NCI-H1092 treated with DMSO at 0.1 percent for 48 hours (cell line): ENCODE measurements at places on chromosomes 5 and 9.

- DNase-seq, result no peak
Observed at GRCh38 chr5:98065261-98065909, 708.1 kb upstream of the RGMB start.

DNA sequence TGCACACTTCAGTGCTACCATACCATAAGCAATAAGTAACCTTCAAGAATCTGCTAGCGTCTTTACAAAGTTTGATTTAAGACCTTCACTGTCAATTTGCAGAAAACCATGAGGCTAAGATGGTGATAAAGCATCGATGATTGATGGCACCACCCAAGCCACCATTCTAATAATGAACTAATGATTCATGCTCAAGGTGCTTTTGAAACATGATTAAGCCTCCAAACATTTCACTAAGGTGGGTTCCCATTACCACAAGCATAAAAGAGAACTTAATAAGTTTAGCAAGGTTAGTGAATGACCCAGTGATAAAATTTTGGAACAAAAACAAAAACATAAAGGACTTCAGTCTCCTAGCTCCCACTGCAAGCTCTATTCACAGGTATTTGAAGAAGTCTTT is 214.7 kb downstream of the FBXL17 start:
- DNase-seq, result no peak

- no peak for DNase-seq
Observed at GRCh38 chr9:127974769-127975261, 6.0 kb downstream of the EEIG1 start.

- DNase-seq, result no peak
Observed at GRCh38 chr9:82271106-82271561, 282.6 kb downstream of the SPATA31D1 start.

DNA sequence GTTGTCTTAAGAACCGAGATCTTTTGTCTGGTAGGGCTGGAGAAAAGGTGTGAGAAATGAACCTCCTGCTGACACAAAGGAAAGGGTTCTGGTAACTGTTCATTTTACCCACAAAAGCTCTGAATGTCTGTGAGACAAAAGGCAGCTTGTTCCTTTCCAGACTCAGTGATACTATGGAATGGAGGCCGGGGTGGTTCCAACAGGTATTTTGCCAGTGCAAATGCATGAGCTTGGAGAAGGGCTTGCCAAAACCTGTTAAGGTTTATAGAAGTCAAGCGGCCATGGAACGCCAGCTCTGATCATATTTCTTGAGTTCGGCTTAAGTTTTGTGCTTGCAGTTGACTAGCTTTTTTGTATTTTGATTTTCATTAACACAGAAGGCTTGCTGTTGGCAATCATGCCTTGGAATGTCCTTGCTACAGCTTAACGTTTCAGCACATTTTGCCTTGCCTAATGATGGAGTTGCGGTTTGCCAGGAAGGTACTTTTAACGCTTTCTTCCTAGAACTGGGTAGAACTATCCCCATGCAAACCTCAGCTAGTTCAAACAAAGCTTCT is 328.6 kb downstream of the PIK3R1 start:
- no peak for DNase-seq

DNA sequence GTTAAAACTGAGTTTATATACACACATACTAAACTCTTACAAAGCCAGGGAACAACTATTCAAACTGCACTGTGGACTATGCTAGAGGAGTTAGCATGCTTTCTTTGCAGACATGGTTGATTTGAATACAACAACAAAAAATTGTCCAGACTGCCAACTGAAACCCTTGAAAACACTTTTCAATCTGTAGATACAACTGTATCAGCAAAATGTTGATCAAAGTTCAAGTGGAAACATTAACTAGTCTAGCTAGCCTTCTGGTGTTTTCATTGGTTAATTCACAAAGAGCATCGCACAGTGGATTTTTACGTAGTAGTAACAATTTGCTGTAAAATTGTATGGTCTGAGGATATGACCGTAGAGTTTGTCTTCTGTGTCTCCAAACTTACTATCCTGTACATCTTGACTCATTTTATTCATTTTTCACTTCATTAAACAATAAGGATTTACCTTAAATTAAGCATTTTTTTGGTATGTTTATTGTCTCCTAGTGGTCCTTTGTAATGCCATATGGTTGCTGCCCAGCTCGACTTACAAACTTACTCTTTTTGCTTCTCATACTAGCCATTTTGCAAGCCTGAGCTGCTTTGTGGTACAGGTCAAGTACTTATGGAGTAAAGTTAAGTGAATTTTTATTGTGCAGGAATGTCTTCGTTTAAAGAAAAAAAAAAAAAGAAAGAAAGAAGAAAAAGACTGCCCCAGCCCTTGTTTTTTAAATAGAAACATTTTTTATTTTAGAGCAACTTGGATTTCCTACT is 123.4 kb downstream of the ZCCHC7 start:
- DNase-seq, result no peak

- DNase-seq, result no peak
Observed at GRCh38 chr5:173646692-173647091, 30.2 kb upstream of the BOD1 start.

GRCh38 chr5:25029004-25029403 is 384.2 kb upstream of the CDH10 start:
- DNase-seq, result peak; percentile 70

DNA sequence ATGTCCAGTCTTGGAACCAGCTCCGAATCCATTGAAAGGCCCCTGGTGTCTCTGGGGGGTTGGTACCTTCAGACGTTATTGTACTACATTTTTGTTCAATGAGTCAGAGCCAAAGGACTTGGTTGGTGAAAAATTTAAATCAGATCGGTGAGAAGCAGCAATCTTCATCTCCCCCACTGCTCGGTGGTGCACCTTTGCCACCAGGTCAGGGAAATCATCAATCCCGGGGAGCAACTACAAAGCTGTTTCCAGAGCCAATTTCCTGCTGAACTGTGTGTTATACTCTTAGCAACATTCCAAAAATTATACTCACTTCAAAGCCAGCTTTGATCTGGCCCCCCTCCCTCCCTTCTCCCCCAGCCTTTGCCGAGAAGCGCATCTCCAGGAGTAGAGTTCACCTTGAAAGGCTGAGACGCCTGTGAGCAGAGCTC is 375.2 kb upstream of the WWC1 start:
- no peak for DNase-seq

GRCh38 chr9:129459547-129460322 is 161.2 kb downstream of the C9orf50 start:
- peak; percentile 58 for DNase-seq

DNA sequence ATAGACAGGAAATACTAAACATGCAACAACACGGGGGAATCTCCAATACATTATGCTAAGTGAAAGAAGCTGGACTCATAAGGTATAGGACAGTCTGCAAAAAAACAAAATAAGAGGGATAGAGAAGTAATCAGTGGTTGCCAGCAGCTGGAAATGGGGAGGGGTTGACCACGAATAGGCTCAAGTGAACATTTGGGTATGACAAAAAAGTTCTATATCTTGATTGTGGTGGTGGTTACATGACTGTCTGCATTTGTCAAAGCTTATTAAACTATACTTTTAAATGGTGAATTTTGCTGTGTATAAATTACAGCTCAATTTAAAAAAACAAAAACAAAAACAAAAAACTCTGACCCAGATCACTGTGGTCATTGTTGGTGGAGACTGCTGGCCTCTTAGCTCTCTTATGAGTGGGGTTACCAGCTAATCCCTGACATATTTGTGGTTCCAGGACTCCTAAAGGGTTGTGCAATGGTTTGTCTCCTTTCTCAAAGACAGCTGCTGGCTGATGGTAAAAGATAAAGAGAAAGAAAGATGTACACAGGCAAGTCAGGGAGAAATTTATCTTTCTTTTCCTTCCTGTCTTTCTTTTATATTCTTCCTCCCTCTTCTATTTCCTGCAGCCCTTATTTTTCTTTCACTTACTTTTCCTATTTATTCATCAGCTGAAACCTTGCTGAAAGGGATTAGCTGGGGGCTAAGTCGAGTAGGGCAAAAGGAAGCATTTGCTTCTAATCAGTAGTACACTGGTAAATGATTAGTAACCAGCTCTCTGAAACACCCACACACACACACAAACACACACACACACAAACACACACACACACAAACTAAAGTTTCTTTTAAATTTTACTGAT is 42.6 kb upstream of the APC start:
- DNase-seq, result no peak

- DNase-seq, result no peak
Observed at GRCh38 chr5:108487951-108488350, 106.1 kb upstream of the FBXL17 start.

DNA sequence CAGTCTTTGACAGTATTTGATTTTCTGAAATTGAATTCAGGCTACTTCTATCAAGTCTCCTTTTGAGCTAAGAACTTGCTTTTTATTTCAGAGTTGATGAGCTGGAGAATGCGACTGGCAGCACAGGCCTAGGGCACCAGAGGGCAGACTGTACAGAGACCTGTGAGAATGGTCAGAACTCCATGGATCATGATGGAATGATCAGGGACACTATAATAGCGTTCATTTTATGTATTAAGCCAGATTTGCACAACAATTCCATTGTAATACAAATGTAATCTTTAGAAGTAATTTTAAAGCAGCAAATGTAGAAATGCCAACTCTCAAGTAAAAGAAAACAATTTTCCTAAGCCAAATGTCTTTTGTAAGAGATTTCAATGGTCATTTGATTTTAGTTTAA is 902.4 kb downstream of the NR2F1-AS1 start:
- no peak for DNase-seq

- no peak for DNase-seq
Observed at GRCh38 chr9:110788871-110789270, 120.3 kb downstream of the MUSK start.

DNA sequence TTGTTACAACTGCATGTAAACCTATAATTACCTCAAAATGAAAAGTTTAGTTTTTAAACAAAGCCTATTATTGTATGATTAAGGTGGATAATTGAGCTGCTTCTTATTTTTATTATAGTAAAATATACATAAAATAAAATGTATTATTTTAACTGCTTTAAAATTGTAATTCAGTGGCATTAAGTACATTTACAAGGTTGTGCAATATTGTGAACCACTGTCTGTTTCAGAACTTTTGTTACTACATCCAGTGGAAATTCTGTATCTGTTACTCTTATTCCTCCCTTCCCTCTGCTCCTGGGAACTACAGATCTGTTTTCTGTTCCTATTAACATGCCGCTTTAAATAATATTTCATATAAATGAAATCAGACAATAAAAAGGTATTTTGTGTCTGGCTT is 37.1 kb downstream of the ITGA1 start:
- no peak for DNase-seq

- no peak for DNase-seq
Observed at GRCh38 chr5:171979606-171980005, 26.8 kb downstream of the FBXW11 start.

DNA sequence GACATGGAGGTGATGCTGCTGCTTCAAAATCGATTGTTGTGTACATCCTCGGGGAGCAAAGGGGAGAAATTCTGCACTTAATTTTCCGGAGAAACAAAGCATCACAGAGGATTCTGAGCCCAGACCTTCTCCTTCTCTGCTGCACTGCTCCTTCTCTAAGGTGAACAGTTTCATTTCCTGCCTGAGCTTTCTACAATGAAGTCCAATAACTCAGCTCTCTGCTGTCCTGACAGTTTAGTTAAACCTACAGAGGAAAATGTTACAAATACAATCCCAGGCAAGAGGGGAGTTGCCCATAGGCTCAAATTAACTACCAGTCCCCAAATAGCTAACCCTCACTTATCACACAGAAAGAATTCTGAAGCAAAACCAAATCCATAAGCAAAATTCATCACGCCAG is 206.3 kb downstream of the EFNA5 start:
- no peak for DNase-seq

DNA sequence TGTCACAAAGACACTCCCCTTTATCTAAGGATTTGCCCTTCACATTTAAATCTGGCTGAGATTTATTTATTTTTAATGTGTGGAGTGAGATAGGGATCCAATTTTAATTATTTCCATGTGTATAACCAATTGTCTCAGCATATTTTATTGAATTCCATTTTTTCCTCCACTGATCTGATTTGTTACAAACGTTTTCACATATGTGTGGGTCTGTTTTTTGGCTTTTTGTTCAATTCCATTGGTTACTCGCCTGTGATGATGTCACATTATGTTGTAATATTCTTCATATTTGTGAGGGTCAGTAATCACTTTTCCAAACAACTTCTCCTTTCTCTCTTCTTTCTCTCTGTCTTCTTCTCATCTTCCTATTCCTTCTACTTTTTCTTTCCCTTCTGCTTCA is 278.3 kb upstream of the RFX3 start:
- no peak for DNase-seq

DNA sequence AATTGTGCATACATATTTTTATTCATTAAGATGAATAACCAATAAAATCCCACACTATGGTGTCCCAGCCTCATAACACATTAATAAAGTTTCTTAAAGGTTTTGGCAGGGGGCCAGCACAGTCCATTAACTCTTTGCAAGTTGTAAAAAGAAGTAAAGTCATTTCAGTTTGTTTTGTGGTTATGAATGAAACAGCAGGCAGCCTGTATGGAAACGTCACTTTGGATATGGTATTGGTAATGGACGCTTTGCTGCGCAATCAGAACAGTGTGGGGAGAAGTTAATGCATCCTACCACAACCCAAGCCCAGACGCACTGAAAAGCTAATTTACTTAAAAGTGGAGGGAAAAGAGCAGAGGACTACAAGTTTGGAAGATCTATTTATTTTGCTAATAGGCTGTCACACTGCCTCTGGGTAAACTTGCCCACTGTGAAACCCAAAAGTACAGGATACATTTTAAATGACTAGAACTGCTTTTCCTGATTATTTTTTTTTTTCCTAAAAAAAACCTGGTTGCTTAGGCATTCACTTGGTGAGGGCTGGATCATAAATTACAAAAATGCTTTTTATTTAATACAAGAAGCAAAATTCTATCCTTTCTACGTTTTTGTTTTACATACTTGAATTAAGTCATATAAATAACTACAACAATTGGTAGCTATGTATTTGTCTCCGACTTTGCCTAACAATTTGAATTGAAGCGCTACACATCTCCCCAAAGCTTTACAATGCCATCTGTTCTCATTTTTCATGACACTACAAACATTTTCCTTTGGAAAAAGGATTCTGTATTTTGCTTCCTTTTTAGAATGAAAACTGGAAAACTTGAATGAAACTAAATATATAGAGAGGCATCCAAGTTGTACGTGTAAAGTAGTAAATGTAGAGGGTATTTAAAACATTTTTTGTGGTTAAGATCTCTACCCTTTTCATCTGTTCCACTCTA is 104.3 kb downstream of the NFIB start:
- DNase-seq, result no peak

DNA sequence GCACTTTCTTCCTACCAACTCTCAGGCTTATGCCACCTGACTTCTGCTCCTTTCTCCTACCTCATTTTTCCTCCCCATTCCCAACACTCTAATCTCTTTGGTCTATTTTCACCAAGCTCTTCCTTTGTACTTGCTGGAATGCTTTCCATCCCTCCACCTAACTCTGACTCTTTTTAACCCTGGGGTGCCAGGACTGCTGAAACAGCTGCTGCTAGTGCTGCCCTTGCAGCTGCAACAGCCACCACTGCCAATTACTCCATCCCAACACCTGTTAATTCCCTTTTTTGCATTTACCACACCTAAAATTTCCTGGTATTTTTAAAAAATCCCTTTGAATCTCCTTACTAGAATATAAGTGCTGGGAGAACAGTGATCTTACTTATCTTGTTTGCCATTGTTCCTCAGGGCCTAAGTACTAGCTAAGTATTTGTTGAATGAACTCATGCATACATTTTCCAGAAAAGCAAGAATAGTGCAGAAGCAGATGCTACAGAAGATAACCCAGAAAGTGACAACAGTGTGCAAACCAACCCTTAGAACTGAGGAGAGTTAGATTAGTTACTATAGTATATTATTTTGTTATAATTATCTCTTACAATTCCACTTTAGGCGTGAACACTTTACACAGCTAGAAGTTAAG is 11.5 kb downstream of the NADK2 start:
- DNase-seq, result no peak
